ENCODE measurements at places on chromosomes 1 and 21.

DNA sequence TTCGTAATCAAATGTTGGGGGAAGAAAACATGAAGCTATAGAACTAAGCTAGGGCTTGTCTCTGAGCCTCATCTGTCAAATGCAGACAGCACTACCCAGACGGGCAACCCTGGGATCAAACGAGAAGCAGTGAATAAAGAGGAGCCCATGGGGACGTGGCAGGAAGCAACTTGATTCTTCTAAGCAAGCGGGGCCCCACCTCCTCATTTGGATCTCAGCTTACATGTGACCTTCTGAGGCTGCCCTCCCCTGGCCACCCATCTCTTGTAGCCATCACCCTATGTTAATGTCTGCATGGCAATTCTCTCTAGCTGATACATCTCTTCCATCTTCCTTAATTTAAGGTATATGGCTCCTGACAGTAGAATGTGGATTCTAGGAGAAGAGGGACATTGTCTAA lies 171.3 kb downstream of the IGSF21 start:
- DNase-seq, result no peak

GRCh38 chr1:219784660-219785381 lies 143.5 kb downstream of the SLC30A10 start:
- DNase-seq, result no peak

- no peak for DNase-seq
These were observed 1008.6 kb upstream of the ADAMTS5 start for GRCh38 chr21:27975514-27975913.

DNA sequence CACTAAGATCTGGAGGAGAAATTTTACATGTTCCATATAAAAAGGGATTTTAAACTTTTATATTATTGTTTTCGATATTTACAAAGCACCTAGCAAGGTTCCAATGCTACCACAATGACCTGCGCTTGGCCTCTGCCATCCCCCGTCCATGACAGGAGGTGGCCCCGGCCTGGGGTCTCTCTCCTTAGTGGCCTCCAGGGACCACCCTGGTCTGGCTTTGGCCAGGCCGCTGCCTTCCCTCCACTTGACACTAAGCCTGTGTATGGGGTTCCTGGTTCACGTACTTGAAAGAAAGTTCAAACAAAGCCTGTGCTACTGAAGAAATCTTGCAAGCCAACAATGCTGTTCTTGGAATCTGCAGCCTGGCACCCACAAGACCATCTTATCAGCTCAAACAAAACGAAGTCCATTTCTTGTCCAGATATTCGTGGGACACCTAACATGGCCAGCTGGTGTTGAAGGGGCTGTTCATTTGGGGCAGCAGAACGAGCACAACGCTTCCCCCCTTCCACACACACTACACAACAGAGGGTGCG lies 12.8 kb downstream of the PRDM15 start:
- DNase-seq, result no peak

GRCh38 chr1:77038000-77038399 lies 170.7 kb downstream of the ST6GALNAC5 start:
- no peak for DNase-seq

DNA sequence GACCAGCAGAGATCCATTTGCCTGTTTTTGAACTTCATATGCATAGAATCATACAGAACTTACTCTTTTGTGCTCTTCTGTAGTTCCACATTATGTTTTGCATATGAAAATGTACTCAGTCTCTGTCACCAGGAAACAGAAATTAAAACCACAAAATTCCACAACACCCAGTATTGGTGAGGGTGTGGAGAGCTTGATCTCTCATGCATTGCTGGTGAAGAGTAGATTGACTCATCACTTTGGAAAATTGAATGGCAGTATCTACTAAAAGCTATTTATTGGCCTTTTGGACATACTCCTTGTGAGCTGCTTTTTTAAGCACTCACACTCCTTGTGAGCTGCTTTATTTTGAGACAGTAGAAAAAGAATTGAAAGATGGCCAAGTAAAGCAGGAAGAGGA lies 43.3 kb downstream of the VTCN1 start:
- DNase-seq, result peak; percentile 15

DNA sequence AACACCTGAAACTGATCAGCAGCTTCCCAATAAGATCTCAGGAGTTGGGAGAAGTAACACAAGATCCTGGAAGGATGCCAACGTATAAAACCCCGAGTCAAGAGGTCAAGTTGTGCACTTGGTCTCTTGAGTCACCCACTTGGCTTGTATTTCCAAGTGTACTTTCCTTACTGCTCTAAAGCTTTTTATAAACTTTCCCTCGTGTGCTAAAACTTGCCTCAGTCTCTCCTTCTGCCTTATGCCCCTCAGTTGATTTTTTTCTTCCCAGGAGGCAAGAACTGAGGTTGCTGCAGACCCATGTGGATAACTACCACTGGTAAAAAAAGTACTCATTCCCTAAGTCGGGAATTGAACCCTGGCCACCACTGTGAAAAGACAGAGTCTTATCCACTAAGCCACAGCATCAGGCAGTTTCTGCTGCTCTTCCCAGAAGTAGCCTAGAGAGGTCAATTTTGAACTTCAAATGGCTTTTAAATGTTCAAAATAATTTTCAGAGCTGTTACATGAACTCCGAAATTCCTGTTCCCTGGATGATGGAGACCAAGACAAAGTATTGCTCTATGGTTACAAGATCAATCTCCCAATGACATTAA lies 28.9 kb downstream of the ITLN2 start:
- DNase-seq, result peak; percentile 12

GRCh38 chr1:45400049-45400448 lies 59.8 kb upstream of the MUTYH start:
- DNase-seq, result no peak

DNA sequence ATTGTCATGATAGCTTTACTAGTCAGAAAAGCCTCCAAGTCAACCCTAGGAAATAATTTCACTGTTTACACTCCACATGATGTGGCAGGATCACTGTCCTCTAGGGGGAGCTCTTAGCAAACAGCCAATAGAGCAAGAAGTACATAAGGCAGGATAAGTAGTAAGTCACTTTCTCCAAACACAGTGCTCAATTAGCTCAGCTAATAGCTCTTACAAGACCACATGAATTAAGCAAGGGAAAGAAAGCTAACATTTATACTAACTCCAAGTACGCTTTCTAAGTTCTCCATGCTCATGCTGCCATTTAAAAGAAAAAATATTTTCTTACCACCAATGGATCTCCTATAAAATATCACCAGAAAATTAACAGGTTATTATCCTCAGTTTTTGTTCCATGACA lies 66.9 kb upstream of the LRIF1 start:
- DNase-seq, result peak; percentile 61

DNA sequence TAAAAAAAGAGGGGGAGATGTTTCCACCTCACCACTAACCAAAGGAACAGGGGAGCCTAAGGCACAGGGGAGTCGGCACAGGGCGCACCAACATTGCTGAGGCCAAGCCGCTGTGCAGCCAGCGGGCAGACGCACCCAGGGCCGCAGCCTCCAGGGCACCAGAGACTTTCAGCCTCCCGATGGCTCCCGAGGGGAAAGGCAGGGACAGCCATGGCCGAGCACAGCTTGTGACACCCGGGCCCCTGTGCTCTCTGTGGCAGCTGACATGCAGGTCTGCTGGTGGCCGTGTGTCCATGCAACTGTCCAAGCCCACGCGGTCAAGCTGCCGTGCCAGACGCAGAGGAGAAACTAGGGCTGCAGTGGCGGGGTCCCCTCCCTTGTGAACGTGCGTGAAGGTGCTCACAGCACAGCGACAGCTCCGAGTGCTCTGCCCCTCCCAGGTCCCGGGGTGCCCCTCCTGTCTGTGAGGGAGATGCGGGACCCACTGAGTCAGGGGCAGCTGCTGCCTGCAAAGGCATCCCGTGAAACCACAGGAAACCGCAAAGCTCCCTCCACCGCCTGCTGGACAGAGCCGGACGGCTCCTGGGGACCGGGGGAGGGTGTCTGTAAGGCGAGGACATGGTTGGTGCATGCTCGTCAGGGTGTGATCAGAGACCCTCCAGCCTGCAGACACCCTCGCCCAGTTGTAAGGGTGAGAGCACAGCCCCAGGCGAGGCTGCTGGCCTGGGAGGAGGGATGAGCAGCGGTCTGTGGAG lies 2.5 kb downstream of the KRTAP10-11 start:
- DNase-seq, result peak; percentile 28

DNA sequence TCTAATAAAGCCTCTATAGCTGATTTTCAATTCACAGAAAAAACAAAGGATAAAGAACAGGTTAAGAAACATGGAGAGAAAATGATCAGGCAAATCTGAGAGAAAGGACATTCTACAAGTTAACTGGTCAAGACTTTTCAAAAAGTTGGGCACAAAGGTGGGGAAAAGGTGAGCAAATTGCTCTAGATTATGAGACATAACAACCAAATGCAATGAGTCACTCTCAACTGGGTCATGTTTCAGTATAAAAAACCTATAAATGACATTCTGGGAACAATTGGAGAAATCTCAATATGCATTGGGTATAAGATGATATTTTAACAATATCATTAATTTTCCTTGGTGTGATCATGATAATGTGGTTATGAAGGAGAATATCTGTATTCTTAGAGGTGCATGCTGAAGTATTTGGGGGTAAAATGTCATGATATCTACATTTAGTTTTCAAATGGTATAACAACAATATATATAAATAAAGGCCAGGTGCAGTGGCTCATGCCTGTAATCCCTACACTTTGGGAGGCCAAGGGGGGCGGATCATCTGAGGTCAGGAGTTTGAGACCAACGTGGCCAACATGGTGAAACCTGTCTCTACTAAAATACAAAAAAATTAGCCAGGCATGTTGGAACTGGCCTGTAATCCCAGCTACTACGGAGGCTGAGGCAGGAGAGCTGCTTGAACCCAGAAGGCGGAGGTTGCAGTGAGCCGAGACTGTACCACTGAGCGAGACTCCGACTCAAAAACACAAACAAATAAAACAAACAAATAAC lies 27.0 kb downstream of the ANKRD13C start:
- no peak for DNase-seq

DNA sequence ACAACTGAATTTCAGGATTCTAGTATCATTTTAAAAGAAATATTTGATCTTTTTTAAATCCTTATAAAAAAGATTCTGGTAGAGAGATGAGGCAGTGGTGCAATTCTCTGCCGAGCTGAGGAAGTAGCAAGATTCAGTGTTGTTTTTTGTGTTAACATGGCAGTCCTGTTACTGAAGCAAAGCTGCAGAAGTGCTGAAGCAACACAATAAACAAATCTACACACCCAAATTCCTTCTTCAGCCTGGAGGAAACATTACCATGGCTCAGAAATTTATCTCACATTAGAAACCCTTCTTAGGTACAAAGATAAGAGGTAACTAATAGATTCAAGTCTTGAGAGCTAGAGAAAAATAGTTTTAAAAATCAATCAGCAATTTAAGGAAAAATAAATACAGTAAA lies 216.0 kb downstream of the DENND1B start:
- DNase-seq, result no peak

GRCh38 chr1:61743716-61744580 lies 1.7 kb downstream of the PATJ start:
- DNase-seq, result no peak

DNA sequence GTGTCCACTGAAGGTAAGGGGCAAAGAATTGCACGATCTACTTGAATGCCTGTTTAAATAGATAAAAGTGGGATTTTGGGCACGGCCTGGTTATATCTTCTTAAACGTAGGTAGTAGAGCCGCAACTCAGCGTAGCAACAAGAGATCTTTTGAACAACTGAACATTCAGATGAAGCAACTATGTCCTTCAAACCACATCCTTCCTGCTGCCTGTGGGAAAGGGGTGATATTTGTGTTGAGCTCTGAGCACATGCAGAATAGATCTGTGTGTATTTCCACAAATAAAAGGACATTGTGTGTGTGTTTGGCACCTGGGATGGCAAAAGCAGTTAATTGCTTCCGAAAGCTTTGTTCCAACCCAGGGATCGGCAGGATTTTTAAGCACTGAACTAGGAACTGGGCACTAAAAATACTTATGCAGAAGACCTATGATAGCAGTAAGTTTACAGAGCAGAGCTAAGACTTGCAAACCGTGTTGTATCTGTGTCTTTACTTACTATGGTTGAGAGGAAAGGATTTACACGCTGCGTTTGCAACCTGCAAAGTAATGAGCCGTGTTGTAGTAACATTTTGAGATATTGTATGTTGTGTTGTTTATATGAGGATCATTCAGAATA lies 333.4 kb downstream of the CHRM3 start:
- no peak for DNase-seq

- peak; percentile 72 for DNase-seq
These were observed 47.9 kb downstream of the PHACTR4 start for GRCh38 chr1:28417441-28417922.

DNA sequence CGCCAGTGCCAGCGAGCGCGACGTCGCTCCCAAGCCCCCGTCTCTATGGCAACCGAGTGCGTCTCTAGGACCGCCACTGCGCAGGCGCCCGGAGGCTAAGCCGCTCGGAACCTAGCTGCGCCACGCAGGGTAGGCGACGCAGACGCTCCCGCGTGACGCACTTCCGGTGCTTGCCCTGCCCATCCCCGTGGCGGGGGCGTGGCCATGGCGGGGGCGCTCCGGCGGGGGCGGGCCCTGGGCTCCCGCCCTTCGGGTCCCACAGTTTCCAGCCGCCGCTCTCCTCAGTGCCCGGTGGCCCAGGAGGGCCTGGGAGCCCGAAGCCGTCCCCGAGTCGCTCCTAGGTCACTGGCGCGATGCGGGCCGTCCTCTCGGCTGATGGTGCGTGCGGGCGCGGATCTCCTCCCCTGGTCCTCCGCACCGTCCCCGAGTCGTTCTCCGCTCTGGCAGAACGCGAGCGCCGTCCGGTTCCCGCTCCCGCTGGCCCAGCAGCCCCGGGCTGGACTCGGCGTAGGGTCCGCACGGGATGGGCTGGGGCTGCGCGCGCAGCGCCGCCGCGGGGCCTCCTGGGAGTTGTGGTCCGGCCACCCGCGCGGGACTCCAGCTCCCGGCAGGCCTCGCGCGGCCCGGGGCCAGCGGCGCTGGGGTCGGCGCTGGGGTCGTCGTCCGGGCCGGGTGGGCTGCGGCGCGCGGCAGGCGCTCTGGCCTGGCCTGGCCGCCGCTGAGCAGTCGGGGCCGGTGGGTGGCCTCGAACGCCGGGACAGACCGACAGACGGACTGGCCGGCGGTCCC lies at the start of gene MIB2:
Gene MIB2, plus strand, starts transcription at position 245 of the 789 bp plus-strand sequence. CDS start 7,953 bp downstream, outside the sequence.
- peak; percentile 96 for DNase-seq

DNA sequence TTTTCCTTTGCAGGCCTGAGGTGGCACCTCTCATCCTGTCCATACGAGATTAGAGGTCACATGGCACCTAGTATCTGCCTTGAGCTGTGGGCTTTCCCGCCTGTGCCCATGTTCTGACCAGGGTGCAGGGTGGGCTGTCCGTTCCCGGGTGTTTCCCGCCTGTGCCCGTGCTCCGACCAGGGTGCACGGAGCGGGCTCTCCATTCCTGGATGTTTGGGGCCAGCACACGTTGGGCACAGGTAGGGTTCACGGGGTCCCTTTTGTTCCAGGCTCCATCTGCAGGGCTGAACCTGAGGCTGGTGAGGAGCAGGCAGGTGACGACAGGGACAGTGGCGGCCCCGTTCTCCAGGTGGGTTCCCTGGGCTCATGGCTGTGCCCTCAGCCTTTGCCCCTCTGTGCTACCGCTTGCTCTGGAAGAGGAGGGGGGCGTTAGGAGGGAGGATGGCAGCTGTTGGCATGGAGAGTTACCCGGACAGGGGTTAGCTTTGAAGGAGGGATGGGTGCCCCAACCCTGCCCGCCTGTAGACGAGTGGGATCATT lies 10.0 kb downstream of the RRP1 start:
- DNase-seq, result no peak

GRCh38 chr1:222454782-222455181 lies 93.1 kb downstream of the HHIPL2 start:
- DNase-seq, result no peak
